ENCODE measurements at places on chromosomes 3 and 15. TPM values are rescaled to one million over a fixed set of nuclear protein-coding genes. Genes with fewer than 3 reads are reported as not detected.
A peak's percentile ranks its signal among the peaks of the same experiment; 100 is the strongest.

- DNase-seq, result no peak
Measured at GRCh38 chr3:99506-99905, 97.1 kb upstream of the CHL1 start.

DNA sequence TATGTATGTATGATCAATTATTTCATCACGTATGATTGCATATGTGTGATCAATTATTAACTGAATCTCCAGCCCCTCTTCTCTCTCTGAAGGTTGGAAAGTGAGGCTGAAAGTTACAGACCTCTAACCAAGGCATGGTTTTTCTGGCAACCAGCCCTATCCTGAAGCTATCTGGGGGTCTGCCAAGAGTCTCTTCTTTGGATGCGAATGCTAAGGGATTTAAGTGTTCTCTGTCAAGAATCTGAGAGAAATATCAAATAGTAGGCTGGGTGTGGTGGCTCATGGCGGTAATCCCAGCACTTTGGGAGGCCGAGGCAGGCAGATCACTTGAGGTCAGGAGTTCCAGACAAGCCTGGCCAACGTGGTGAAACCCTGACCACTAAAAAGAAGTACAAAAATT lies 8.1 kb downstream of the NKTR start:
- no peak for DNase-seq

DNA sequence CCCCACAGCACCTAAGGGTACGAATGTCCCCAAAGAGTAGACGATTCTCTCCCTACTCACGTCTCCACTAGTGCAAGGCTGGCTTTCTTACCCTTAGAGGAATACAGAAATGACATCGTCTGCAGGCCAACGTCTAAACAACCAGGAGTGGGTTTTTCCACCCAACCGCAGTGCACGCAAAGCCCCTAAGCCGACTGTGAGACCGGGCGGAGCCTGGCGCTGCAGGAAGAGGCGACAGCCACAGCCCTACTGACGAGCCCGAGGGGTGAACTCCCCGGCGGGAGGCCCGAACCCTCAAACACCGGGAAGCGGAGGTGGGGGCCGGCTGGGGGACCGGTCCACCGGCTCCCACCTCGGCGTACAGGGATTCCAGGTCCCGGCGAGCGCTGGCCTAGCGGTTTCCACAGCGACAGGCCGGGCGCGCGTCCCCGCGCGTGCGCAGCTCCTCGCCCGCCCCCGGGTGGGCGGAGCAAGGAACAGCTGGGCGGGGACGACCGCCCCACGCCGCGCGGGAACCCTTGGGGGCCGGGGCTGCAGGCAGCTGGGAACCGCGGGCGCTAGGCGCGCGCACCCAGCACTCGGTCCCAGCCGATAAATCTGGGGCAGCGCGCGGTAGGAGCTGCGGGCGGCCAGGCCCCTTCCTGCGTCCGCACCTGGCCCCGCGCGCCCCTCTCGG lies at the start of the genes CEP19 and PIGX:
Gene CEP19, minus strand, starts transcription at position 413 of the 676 bp plus-strand sequence. CDS start 3,593 bp downstream, outside the sequence.
Gene PIGX, plus strand, starts transcription at position 540 of the 676 bp plus-strand sequence.
- DNase-seq, result peak; percentile 85

GRCh38 chr3:13207975-13208705 lies 134.9 kb upstream of the IQSEC1 start:
- DNase-seq, result no peak

GRCh38 chr3:514192-514591 lies 317.6 kb downstream of the CHL1 start:
- DNase-seq, result no peak

GRCh38 chr3:62027241-62027640 lies 346.1 kb downstream of the FEZF2 start:
- DNase-seq, result no peak

Gene XXYLT1
- total RNA-seq, result 8.8 TPM

- DNase-seq, result peak; percentile 29
Measured at GRCh38 chr15:55789066-55789660, 46.2 kb upstream of the PRTG start.

GRCh38 chr3:170012683-170013400 lies 25.0 kb upstream of the GPR160 start:
- DNase-seq, result no peak

Gene TMCO5A
- total RNA-seq, result not detected

DNA sequence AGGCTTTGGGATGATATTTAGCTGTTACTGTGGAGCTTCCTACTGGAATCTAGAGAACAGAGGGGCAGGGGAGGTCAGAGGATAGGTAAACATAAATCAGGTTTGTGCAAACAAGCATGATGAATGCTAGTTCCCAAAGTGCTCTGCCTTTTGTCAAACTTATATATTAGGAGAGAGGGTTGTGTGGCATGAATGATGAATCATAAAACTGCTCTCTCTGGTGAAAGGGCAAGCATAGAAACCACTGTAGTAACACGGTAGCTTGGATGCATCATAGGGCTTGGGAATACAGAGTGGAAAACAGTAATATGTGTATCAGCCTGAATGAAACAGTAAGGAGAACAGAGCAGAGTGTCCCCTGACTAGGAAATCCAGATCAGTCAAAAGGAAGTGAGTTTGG lies 486.7 kb downstream of the IL5RA start:
- no peak for DNase-seq

GRCh38 chr3:119555309-119555735 lies 4.1 kb downstream of the CD80 start:
- DNase-seq, result no peak

DNA sequence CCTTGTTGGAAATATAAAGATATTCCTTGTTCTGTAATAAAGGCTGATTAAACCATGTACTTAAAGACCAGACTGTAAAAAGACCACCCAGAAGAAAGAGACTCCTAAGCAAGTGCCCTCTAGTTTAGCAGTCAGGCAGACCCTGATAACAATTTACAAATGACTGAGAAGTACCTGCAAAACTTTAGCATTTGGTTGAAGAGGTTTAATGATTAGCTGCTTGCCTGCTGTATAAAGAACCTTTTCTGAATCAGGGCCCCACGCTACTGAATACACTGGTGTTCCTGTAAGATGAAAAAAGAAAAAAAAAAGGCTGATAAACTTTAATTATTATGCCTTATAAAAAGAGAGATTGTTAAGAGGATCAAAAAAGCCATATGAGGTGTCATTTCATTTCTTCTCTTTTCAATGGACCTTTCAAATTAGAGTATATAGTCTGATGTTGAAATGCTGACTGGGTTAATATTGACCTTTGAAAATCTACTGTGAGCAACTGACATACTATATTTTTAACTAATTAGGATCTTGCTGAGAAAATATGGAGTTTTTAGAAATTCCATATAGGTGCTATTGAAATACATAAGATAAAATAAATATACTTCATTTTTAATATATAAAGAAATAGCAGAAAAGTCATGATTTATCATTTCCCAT lies 33.0 kb downstream of the IFT80 start:
- DNase-seq, result no peak

DNA sequence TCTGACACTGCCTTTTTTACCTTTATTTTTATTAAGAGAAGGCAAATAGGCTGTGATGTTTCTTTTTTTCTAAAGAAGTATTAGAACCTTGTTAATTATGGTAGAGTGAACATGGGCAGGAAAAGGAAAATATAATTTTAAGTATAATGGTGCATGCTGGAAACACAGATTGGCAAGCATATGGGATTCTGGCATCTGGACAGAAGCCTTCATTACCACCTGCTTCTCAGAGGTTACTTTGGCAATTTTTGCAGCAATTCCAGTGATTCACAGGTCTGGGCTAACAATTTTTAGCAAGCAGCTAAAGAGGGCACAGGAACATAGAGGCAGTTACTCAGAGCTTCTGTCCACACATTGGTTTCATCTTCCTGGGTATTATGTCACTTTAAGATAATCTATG lies 258.3 kb downstream of the DIPK2A start:
- no peak for DNase-seq

Gene GOLGA8J
- total RNA-seq, result not detected

Gene CTSH
- total RNA-seq, result 41.6 TPM

DNA sequence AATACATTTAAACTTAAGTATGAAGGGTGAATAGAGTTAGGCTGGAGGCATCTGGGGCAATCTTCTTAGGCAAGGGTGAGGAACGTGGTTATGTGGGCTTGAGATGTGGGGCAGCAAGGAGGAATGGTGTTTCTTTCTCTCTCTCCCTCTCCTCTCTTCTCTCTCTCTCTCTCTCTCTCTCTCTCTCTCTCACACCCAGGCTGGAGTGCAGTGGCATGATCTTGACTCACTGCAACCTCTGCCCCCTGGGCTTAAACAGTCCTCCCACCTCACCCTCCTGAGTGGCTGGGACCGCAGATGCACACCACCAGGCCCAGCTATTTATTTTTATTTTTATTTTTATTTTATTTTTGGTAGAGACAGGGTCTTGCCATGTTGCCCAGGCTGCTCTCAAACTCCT lies 4.0 kb upstream of the MGA start:
- no peak for DNase-seq

Gene SNX22
- 28.9 TPM for total RNA-seq

- DNase-seq, result no peak
Measured at GRCh38 chr15:100651253-100651652, 48.9 kb downstream of the ASB7 start.

Gene VILL
- total RNA-seq, result 6.1 TPM

GRCh38 chr3:10555263-10555662 lies 49.9 kb upstream of the ATP2B2 start:
- DNase-seq, result no peak

- DNase-seq, result no peak
Measured at GRCh38 chr3:196513697-196514349, 1.3 kb downstream of the SMCO1 start.

Gene SLC2A2
- total RNA-seq, result not detected

Gene PROS1
- total RNA-seq, result 41.1 TPM

- DNase-seq, result no peak
Measured at GRCh38 chr15:101048176-101048575, 129.0 kb downstream of the LRRK1 start.

Gene BMF
- 5.0 TPM for total RNA-seq

DNA sequence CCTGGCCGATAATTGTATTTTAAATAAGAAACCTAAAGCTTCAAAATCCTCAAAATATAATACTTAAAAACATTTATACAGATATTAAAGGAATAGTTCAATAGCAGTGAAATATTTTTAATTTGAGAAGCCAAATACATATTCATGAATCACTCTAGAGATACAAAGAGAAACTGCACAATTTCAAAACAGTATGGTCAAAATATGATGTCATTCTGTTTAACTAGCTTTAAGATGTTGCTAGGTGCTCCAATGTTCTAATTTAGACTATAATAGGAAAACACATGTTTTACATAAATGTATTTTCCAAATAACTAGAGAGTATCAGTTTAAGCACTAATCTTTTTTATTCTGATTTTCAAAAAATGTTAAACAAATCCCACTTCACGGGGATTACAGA lies 10.3 kb upstream of the NRROS start:
- no peak for DNase-seq

DNA sequence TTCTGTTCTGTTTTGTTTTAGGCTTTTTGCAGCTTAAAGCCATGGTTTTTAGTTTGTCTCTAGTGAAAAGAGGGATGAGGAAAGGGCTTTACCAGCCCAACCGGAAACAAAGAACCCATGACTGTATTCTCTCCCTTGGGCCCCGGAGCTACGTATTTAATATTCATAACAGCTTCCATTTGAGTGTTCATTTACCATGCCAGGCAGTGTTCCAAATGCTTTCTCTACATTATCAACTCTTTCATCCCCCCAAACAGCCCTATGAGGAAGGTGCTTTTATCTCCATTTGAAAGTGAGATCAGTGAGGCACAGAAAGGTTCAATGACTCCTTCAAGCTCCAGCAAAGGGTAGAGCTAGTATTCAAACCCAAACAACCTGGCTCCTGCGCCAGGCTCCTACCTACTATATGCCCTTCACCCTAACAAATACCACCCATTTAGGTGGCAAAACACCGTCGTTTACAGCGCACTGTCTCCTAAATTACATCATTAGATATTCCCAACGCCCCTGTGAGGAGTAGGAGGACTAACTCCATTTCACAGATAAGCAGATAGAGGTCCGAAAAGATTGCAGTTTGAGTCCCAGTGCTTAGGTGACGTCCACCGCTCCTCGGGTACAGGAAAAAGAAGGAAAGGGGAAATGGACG lies 27.9 kb downstream of the GTPBP8 start:
- no peak for DNase-seq

DNA sequence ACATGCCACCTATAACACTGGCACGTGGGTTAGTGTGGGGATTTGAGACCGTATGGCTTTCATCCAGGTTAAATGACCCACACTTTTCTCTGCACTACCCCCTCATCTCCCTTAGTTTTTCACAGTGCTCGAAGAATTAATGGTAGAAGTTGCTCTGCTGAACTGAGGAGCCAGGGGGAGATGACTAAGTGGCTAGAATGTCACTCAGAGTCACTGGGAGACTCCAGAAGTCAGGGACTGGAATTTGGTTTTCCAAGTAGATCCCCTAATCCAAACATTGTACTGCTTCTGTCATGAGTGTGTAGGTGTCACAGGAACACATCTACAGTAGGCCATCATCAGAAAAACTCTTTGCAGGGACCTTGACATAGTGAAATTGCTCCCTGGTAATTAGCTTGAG lies 181.0 kb upstream of the RASGRP1 start:
- DNase-seq, result no peak

DNA sequence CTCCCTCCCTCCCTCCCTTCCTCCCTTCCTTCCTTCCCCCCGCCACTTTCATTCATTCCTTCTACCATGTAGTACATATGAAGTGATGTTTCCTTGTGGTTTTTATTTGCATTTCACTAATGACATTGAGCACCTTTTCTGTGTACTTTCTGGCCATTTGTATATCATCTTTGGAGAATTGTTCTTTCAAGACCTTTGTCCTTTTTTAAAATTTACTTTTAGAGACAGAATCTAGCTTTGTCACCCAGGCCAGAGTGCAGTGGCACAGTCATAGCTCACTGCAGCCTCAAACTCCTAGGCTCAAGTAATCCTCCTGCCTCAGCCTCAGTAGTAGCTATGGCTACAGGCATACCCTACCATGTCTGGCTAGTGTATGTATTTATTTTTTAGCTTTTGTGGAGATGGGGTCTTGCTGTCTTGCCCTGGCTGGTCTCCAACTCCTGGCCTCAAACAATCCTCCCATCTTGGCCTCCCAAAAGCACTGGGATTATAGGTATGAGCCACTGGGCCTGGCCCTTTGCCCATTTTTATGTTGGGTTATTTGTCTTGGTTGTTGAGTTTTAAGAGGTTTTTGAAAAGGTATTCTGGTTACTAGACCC lies 42.0 kb upstream of the CTDSPL2 start:
- DNase-seq, result no peak

Gene LTK
- 0.50 TPM for total RNA-seq

DNA sequence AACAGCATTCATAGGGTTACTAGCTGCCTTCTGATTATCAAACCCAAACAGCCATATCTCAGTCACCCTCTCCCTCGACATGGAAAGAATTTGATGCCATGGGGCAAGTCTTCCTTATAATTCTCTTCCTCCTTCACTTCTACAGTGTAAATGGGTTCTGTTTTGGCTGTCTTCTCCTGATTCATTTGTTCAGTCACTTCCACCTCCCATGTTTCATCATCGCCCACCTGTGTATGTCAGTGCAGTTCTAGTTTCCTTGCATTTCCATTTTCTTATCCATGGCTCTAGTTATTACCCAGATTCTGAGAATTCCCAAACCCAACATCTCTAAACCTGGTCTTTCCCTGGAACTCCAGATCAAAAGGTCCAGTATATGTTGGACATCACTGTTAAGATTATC lies 41.0 kb downstream of the RIOX2 start:
- no peak for DNase-seq

GRCh38 chr15:41523097-41523496 lies 9.5 kb upstream of the LTK start:
- no peak for DNase-seq

All from left cardiac atrium (tissue), 4 donors.